ENCODE measurements at places on chromosomes 13 and 19.

DNA sequence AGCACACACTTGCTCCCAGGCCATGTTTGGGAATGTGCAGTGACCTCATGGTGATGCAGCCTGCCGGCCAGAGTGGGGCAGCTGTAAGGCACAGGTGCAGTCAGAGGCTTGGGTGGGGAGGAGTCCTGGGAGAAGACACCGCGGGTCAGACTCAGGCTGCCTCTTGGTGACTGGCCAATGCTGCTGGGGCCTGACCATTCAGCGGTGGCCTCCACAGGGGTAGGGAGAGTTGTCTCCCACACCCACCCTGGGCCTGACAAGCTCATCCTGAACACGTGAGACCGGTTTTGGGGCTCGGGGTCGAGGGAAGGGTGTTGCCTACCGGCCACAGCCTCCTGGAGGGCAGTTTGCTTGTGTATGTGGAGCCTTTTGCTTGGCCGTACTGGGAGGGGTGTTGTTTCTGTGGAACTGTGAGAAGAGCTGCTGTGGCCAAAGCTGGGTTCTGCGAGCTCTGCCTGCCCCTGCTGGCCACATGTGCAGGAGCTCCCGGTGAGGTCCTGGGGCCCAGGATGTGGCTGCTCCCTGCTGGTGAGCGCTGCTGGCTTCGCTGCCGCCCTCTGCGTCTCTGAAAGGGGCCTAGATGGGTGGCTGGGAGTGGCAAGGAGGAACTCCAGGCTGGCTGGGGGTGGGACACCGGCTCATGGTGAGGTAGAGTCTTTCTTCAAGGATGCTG is 22.1 kb downstream of the UPF1 start:
- DNase-seq: no peak

- DNase-seq: peak; percentile 44
Observed at GRCh38 chr19:17202249-17202648, 12.9 kb upstream of the USE1 start.

GRCh38 chr19:50266041-50266440 is 62.6 kb downstream of the MYH14 start:
- no peak for DNase-seq

DNA sequence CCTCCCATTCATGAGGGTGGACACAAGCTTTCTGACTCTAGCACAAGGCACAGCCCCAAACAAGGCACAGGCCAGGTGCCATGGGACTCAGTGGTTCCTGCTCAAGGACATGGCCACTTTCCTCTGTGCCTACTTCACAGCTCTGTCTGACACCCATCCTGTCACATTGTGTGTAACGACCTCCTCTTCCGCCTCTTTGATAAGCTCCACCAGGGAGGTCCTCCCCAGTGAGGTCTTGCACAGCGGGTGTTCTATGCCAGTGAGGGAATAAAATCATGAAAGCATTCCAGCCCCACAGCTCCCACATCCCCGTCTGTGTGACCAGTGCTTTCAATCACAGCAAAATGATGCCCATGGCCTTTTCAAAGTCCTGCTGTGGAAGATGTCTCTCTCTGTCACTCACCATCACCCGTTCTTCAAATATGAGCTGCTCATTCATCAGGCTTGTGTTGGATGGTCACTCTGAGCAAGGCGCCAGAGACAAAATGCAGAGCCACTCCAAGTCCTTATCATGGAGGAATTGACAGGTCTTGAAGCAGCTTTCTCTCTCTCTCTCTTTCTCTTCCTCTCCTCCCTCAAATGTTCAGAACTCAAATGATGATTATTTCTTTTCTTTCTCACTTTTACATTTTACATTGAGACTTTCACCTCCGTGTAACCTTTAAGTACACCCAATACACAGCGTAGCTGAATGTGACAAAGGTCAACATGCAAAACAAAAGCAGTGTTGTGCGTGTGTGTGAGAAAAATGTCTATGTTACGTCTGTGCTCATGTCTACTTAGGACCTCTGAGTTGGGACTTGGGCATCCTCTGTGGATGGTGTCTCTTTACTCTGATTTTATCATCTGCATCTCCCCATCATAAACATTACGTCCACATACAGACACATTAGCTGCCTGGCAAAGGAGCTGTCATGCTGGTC is 8.0 kb upstream of the SPATA13 start:
- no peak for DNase-seq

DNA sequence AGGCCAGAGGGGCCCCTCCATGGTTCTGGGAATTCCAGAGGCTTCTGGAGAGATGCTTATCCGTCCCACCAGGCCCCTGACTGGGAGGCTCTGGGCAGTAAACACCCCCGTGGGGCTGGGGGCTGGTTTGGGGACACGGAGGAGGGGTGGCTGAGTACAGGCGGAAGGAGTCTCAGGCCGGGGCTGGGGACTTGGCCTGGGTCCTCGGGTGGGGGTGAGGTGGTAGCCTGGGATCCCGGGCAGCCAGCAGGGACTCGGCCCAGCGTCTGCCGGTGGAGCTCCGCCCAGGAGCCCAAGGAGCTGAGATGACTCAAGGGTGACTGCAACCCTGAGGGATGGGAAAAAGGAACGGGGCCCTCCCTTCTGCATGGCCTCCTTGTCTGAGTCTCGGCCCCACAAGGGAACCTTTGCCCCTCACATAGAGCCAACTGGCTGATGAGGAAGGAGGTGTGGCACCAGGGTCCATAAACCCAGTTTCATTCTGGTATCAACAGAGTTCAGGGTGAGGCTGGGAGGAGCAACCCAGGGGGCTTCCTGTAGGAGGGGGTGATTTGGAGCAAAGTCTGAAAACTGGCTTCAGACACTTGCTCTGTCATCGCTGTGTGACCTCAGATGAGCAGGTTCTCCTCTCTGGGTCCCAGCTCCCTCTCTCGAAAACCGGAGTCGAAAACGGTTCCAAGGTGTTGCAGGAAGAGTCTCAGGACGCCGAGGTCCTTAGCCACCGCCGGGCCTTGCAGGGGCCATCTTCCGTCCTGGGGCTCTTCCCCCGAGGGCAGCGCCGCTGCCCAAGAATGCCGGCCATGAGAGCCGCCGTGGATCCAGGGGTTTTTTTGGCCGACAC is 809 bp downstream of the MISP start:
- no peak for DNase-seq

DNA sequence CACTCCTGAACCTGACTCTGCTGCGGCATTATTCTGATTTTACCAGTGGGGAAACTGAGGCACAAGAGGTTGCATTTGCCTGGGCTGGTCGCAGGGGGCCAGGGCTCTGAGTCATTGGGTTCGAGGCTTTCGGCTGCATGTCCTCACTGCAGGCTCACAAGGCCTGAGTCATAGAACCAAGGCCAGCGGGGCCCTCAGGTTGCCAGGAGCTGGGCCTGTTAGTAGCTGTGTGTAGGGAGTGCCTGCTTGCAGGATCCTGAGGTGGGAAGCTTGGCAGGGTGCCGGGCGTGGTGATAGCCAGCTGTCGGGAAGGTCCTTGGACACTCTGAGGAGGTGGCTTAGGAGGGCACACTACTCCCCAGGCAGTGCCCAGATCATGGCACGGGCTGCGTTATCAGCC is 21.6 kb upstream of the F2RL3 start:
- DNase-seq: no peak

- no peak for DNase-seq
Observed at GRCh38 chr19:45408121-45408520, 1.7 kb downstream of the POLR1G start.

DNA sequence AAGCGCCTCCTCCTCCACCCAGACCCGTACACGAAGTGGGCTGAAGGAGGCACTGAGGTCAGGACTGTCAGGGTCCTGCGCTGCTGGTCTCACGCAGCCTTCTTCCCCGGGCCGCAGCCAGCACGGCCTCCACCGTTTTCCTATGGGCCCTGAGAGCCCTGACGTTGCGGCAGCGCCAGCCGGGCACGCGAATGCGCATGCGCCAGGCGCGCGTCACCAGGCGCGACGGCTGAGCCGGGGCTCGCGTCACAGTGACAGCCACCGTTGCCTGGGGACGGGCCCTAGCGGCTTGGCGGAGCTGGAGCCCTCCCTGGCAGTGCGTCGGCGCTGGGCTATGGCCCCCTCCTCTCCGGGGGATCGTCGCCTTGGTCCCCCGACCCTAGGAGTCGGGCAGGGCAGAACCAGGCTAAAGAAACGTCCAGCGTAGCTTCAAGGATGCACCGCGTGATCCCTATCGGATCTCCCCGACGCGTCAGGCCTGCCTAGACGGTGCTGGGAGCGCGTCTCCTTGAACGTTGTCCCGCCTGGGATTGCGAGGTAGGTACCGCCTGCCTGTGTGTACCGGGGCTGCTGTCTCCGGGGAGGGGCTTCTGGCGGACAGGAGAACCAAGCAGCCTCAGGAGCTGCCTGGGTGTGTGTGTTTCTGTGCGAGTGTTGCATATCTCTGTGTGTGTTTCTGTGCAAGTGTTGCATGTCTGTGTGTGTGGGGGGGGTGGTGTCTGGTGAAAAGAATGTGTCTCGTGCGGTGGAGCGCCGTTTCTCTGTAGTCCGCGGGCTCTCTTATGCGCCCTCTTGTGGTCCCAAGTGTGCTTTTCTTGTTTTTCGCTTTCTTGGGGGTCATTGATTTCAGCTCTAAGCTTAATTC is 43.2 kb downstream of the ZNF571 start:
- peak; percentile 63 for DNase-seq

- no peak for DNase-seq
Observed at GRCh38 chr19:49710372-49710951, 19.5 kb downstream of the CPT1C start.

DNA sequence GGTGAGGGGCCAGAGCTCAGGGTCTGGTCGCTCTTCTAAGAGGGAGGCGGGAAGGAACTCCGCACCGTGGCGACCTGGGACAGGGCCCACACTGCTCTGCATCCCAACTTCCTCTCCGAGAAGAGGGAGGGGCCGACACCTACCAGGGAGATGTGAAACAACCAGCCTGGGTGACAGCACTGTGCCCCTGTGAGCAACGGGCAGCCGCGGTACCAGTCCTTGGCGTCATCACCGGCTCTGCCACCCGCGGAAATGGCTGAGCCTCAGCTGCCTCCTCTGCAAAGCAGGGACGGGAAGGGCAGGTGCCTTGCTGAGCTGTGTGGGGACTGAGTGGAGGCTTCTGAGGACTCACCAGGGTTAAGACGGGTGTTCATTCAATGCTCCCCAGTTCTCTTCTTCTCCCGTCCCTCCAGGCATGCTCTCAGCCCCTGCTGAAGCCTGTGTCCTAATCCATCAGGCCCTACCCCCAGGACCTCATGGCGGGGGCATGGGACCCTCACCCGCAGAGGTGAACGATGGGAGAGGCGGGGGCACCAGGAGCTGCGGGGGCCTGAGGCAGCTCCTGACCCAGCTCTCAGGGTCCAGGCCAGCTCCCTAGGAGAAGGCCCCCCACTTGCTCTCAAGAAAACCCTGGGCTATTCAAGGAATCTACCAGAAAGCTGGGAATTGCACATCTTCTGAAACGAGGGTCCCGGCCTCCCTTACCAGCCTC is 9.3 kb downstream of the ZNF787 start:
- DNase-seq: peak; percentile 33

GRCh38 chr19:28497137-28497536 is 715.8 kb downstream of the UQCRFS1 start:
- no peak for DNase-seq

DNA sequence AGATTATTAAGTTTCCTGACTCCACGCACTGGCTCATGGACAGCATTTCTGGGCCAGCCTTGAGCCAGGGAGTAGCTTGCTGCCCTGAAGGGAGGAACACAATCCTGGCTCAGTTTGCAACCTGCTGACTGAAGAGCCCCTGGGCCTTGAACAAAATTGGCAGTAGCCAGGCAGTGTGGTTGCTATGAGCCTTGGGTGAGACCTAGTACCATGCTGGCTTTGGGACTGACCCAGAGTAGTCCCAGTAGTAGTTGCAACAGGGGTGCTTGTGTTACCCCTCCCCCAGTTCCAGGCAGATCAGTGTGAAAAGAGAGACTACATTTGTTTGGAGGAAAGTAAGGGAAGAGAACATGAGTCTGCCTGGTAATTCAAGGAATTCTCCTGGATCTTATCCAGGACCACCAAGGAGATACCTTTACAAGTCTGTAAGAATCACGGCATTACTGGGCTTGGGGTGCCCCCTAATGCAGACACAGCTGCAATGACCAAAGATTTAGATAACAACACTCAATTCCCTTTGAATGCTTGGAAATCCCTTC is 22.0 kb downstream of the ITGBL1 start:
- no peak for DNase-seq

GRCh38 chr13:100787899-100788298 is 113.3 kb upstream of the TMTC4 start:
- no peak for DNase-seq

- DNase-seq: no peak
Observed at GRCh38 chr19:58196901-58197616, 14.2 kb downstream of the ZNF274 start.

GRCh38 chr13:80685942-80686341 is 345.0 kb upstream of the SPRY2 start:
- DNase-seq: no peak

DNA sequence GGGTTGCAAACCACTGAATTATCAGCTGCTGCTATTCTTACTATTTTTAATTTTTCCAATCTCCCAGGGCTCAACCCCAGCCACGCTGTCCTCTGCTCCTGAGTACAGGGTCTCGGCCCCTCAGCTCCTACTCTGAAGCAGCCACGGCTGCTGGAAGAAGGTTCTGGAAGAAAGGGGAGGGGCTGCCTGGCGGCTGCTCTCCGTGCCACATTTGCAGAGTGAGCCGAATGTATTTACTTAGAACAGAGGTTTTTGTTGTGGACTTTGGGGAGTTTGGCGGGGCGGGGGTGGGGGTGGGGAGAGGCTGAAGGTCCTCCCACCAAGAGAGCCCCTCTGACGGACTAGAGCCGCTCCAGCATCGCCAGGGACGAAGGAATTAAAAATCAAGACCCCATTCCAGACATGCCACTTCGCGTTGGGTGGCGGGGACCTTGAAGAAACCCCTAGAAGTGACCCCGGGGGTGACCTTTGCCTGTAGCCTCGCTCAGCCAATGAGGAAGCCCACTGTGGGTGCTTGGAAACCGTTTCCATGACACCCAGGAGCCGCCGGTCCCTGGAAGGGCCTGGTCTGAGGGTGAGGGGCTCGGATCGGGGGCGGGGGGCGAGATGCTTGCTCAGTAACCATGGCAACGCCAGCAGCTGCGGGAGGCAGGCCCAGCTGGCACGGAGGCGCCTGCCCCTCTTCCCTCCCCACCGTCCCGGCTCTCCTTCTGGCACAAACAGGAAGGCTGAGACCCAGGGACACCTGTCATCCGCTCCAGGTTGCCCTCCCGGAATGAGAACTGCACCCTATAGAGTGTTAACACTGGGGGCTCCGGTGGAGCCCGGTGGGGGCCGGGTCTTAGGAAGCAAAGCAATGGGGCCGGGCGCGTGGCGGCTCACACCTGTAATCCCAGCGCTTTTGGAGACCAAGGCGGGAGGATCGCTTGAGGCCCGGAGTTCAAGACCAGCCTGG is 54.2 kb upstream of the PTPRS start:
- no peak for DNase-seq

GRCh38 chr19:42370626-42371175 is 19.4 kb downstream of the CNFN start:
- DNase-seq: no peak

GRCh38 chr19:49390929-49391359 is 2.9 kb downstream of the KASH5 start:
- DNase-seq: no peak

Measured in stimulated activated CD4-positive, alpha-beta T cell treated with anti-CD3 and anti-CD28 coated beads, Interleukin-2, amount 100 ng/mL, for 24 hours (primary cell).